ENCODE measurements at places on chromosomes 7 and 10.
A peak's percentile ranks its signal among the peaks of the same experiment; 100 is the strongest.

- peak; percentile 3 for DNase-seq
Measured at GRCh38 chr7:127514499-127514898, 70.9 kb downstream of the GCC1 start.

DNA sequence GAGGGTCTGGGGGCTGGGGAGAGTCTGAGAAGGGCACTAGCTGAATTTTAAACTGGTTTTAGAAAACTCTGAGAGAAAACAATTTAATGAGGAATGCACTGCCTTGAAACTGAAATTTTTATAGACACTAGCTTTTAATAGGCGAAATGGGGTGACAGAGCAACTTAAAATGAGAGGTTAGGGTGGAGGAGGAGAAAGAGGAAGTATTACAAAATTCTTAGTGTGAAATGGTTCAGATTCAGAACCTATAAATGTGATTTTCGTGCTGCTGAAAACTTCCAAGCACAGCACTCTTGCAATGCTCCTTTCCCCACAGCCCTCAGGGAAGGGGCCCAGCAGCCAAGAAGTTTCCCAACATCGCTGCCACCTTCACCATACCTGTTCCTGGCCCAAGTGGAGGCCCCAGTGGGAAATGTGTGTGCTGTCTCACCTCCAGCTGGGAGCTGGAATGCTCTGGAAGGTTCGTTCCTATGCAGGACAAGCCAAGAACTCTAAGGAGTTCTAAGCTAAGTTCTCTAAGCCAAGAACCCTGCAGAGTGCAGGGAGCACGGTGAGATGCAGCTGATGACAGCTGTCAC, 60.0 kb downstream of the ATXN7L1 start:
- DNase-seq: no peak

GRCh38 chr10:8586504-8586903, 532.0 kb downstream of the GATA3 start:
- no peak for DNase-seq

DNA sequence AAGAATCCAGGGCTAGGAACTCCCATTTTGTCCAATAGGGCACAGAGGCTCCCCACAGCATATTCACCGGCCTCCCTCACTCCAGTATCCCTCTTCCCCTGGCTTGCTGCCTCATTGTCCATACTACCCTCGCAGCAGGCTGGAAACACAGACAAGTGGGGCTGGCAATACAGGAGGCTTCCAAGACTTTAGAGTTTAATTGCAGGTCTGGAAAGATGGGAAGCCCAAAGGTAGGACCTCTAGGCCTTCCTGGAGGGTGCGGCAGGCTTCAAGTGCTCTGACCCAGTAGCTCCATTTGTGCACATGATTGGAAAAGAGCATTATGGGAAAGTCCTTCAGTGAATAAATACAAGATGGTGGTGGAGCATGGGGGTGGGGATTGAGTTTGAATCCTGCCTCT, 166.7 kb downstream of the EVX1 start:
- no peak for DNase-seq

DNA sequence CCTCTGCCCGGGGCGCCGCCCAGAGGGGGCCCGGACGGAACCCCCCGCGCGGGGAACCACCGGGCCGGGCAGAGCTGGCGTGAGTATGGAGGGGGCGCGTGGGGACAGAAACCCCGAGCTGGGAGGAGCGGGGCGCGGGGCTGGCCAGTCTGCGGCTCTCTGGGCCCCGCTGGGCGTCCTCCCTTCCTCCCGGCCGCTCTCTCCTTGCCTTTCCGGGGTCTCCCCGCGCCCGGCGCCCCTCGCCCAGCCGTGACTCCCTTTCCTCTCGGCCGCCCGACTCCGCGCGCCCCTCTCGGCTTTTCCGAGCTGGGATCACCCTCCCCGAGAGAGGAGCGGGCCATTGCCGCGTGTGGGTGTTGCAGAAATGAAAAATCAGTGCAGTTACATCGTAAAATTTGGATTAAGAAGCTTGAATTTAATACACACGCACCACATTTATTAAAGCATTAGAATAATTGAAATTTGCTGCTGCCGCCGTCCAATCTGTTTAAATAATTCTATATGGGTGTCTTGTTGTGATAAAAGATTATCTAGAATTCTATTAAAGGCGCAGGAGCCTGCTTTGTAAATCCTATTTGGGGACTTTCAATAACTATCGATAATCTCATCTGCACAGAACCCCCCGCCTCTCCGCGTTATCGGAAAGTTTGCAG, 9.1 kb downstream of the UNCX start:
- no peak for DNase-seq

DNA sequence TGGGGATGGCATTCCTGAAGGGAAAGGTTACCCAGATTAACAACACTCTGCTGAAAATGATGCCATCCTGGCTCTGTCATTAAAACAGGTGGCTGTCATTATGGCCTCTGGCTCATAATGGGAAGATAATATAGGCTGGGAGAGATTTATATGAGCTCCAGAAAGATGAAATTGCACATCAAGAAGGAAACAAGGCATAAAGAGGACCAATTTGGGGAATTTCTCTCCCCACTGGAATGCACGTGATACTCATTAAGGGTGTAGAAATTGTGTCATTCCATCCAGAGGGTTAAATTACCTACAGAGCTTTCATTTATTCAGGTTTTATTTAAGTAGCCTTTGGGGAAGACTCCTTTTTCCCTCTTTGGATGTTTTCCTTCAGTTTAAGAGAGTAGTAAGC, 71.6 kb upstream of the CELF2 start:
- no peak for DNase-seq

DNA sequence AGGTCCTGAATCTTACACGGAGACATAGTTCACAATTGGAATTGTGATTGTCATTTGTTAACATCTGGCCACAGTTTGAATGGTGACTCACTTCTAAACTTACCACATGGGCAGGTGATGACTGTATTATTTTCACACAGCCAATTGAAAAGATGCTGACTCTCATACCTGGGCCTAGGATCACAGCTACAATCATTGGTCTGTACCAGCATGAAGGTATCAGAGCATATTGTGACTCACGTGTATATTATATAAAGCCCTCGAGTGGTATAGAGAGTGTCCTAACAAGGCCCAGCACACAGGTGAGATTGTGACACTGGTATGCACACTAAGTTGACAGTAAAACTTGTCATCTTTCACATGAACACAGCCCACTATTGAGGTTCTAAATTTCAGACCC, 9.4 kb upstream of the ZNF107 start:
- DNase-seq: no peak

DNA sequence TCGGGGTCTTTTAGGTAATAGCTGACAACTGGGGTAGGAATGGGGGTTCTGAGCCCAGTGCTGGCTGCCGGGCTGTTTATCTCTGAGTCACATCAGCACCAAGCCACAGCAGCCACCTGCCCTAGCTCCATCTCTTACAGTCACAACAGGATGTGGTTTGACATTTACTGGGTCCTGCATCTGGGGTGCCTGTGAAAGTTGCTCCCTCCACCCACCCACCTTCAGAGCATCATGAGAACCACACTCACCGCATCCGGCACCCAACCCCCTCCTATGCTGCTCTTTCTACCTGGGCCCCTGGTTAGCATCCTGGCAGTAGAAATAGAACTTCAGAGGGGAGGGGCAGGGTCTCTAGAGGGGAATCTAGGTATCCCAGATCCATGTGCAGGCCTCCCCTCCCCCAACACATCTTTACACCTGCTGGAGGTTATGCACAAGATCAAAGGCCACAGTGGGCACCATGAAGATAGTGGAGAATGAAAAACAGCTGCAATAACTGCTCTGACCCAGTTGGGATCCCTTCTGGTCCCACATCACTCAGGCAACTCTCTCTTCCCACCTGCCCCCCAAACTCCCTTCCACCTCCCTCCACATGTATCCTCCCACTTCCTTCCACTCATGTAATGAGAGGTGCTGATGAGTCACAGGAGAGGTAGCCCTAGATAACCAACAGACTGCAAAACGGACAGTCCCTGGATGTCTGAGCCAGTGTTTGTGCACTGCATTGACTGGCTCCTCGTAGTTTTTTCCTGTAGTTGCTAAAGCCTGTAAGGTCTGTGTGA, 38.2 kb downstream of the PRSS2 start:
- DNase-seq: no peak

DNA sequence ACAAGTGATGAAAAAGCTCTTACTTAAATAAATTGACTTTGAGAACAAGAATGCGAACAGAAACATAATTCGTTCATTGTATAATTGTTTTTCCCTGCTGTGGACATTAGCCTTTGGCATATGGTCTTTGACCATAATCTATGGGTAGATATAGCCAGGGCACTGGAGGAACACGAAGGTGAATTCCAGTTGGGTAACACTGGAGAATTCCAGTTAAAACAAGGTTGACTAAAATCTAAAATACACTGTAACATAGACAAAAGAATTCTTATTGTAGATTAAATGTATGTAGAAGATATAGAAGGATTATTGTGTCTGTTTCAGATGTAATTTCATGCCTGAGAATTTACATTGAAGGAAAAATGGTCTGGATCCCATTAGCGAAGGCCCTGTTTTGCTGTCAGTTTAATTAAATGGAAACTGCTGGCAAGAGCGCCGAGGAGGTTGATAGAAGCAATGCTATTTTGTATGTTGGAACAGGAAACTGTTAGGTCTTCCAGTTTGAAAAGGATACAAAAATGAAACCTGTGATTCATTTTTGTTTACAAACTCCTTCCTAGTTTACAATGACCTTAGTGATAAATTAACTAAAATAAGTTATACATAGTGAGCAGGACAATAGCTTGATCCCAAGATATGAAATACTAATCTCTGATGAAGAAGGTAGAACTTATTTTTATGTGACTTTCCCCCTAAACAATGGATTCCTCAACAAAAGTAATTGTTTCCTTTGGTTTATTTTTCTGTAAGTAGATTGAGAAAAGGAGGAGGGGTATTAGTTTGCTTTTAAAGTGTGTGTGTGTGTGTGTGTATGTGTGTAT, 68.9 kb downstream of the ARID5B start:
- DNase-seq: no peak

DNA sequence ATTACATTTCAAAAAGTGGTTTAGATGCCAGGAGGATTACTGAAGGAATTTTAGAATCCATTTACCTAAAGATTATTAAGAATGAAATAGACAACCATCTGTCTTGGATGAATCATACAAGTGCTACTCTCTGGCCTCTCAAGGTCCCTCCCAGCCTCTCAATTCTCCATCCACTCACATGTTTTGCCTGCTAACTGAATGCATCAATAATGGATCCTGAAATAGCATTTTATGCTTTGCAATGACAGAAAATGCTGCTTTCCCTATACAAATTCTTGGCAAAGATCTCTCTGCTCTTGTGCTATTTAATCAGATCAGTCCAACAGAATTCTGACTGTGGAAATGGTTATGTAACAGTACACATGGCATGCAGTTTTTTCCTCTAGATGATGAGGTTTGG, 68.1 kb downstream of the HBP1 start:
- no peak for DNase-seq

- no peak for DNase-seq
Measured at GRCh38 chr7:55360486-55360885, 4.7 kb upstream of the LANCL2 start.

- no peak for DNase-seq
Measured at GRCh38 chr10:52221923-52222322, 92.2 kb upstream of the DKK1 start.

DNA sequence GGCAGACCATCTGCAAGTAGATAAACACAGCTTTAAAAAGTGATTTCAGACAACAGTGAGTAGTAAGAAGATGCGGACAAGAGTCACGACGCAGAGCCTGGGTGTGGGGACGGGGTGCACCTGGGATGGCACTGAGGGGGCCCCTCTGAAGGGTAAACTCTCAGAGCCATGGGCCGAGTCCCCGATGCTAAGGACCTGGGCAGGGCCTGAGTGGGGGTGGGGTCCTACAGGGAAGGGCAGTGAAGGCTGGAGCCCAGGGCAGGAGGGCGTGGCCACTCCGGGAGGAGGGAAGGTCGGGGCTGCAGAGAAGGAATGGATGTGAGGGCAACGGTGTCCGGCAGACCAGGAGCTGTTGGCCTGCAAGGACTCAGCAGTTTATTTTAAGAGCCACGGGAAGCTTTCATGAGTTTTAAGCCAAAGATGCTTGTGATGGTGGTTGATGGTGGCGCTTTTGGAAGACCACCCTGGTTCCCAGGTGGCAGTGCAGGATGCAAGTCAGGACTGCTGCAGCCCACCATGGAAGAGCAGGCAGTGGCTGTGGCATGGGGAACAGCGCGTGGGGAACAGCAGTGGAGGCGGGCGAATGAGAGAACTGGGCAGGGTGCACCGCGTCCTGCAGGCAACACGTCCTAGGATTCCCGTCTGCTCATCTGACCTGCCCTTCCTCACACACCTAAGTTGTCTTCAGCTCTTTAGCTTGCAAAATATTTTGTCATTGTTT, 296.8 kb downstream of the DNAJB6 start:
- DNase-seq: no peak

- DNase-seq: no peak
Measured at GRCh38 chr7:158043551-158044481, 543.8 kb downstream of the PTPRN2 start.

DNA sequence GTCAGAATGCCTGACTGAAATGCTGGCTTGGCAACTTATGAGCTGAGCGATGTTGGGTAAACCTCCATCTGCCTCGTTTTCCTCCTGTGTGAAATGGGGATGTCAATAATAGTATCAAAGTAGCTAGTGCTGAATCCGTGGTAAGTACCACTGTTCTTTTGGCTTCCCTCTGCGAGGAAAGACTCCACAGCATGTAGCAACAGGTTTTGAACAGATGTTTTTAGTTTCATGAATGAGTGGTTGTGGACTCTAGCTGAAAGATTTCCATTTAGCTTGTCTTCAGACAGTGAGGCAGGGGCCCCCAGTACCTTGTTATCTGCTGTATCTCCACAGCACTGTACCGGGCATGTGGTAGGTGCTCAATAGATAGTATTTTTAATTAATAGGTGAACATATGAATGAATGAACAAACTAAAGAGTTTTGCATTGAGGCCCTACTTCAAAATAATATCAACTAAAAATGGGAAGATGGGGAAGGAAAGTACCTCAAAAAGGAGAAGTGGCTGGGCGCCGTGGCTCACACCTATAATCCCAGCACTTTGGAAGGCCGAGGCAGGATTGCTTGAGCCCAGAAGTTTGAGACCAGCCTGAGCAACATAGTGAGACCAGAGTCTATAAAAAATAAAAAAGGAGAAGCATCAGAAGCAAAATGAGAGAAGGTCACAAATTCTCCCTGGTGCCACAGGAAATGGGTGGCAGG, 5.6 kb upstream of the DLG5 start:
- DNase-seq: no peak

DNA sequence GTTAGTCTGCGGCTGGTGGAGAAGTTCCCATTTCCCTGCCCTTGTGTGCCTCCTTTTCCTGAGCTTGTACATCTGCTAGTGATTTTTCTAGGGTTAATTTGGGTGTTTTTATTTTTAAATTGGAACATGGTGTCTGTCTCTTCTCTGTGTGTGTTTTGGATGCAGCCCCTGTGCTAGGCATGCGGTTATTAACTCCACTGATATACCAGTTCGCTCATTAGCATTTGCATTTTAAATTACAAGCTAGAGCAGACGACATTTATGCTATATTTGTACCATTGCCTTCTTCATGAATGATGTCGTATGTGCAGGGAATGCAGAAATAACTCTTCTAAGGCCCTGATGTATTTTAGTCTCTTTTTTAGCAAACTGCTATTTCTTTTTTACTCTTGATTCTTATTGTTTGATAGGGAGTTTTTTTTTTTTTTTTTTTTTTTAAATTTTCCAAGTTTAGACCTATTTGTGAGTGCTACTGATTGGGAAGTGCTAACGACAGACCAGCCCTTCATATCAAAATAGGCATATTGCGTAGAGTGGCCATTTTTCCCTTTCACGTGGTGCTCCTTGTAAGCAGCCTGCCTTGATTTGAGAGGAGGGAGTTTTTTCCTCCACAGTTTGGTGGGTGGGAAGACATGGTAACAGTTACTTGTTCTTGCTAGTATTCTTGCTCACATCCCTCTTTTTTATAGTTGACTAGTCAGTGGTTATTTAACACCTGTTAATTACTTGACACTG, 89.6 kb downstream of the LRRC4 start:
- DNase-seq: no peak

Measured in smooth muscle cell of the brain vasculature (primary cell).